Effector memory CD4-positive, alpha-beta T cell (primary cell): ENCODE measurements at places on chromosomes 7 and 10.

DNA sequence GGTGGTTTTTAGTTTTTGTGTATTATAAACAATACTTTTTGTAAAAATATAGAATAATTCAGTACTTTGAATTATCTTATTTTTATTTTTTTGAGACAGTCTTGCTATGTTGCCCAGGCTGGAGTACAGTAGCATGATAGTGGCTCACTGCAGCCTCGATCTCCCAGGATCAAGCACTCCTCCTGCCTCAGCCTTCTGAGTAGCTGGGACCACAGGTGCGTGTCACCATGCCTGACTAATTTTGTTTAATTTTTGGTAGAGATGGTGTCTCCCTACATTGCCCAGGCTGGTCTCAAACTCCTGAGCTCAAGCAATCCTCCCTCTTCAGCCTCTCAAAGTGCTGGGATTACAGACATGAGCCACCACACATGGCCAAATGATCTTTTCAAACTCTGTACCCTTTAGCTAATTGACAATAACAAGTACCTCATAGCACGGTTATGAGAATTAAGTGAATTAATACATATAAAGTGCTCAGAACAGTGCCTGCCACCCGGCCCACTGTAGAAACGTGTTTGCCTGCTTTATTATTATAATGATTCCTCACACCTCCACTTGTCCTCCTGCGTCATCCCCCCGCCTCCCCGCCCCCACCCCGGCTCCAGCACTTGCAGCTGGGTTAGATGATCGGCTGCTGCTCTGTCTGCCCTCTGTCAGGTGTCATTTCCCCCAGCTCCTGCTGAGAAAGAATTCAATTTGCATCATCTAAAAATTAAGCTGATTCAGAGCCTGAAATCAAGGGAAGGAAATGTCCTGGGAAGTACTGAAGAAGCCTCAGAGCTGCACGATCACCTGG, 53.6 kb upstream of the NRF1 start:
- DNase-seq: no peak
- no peak overlapping the region for H3K4me3 ChIP-seq
- no peaks in the 10 kb centered on the region for H3K27me3 ChIP-seq
- no peaks in the 10 kb centered on the region for H3K4me1 ChIP-seq
- no peaks in the 10 kb centered on the region for H3K36me3 ChIP-seq

DNA sequence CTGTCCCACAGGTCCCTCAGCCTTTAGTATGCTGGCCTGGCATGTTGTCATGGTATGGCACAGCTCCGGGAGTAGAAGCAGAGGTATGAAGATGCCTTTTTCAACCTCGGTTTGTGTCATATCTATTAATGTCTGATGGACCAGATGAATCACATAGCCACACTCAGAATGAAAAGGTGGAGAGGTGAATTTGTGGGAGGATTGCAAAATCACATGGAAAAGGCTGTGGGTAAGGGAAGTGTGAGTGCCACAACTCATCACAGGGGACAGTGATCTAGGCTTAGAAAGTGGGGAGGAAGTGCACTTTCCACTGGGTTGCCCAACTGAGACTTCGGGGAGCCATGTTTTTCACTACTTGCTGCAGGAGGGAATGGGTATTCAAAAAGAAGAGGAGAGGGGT, 190.7 kb downstream of the WDR11 start:
- H3K4me3 ChIP-seq: no peak overlapping the region
- H3K27ac ChIP-seq: no peak overlapping the region
- DNase-seq: no peak
- no peaks in the 10 kb centered on the region for H3K27me3 ChIP-seq
- no peaks in the 10 kb centered on the region for H3K36me3 ChIP-seq

- H3K27me3 ChIP-seq: no peaks in the 10 kb centered on the region
- H3K27ac ChIP-seq: no peak overlapping the region
- DNase-seq: no peak
- no peaks in the 10 kb centered on the region for H3K36me3 ChIP-seq
Observed at GRCh38 chr10:5148678-5149032, 36.3 kb downstream of the AKR1C8 start.

GRCh38 chr7:118259115-118259514, 34.6 kb downstream of the ANKRD7 start:
- H3K4me1 ChIP-seq: no peaks in the 10 kb centered on the region
- H3K27me3 ChIP-seq: peaks cover 3% of the 10 kb centered on the region
- no peak overlapping the region for H3K4me3 ChIP-seq
- DNase-seq: no peak
- no peaks in the 10 kb centered on the region for H3K36me3 ChIP-seq

DNA sequence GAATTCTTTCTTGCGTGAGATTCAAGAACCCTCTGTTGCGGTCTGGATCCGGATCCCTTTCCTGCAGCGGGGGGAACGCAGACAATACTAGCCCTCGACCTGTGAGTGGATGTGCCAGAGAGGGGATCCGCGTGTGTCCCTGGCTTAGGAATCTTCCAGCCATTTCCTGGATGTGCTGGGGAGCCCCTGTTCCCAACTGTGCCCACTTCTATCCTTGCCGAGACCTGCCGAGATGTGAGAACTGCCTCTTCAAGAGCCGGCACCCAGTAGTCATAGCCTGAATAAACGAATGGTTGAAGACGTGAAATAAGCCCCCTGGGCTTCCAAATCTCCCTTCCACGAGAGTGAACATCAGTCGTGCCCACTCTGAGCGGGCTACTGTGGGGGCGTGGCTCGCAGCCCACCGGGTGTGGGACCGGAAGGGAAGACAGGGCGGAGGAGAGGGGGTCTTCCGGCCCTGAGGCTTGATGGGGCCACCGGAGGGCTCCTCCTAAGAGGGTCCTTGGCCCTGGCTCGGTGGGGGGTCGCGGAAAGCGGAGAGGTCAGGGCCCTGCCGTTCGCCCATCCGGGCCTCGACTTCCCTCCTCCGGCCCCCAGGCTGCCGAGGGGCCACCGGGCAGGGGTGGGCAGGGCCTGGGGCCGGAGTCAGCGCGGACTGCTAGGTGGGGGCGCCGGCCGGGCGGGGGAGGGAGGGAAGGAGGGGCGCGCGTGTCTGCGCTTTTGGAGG, 1.3 kb upstream of the CCDC136 start:
- H3K4me3 ChIP-seq: peak overlapping the region; percentile 93
- H3K27ac ChIP-seq: peak overlapping the region; percentile 32
- no peaks in the 10 kb centered on the region for H3K27me3 ChIP-seq
- DNase-seq: no peak

- peak overlapping the region; percentile 93 for H3K4me3 ChIP-seq
- peaks cover 38% of the 10 kb centered on the region for H3K36me3 ChIP-seq
- H3K4me1 ChIP-seq: peaks cover 70% of the 10 kb centered on the region
- peak overlapping the region; percentile 93 for H3K27ac ChIP-seq
Observed at GRCh38 chr7:2523461-2523936, 3.9 kb downstream of the LFNG start.

GRCh38 chr7:159127691-159128642, 16.7 kb downstream of the VIPR2 start:
- peaks cover 6% of the 10 kb centered on the region for H3K27me3 ChIP-seq
- H3K4me3 ChIP-seq: no peak overlapping the region
- DNase-seq: no peak
- H3K4me1 ChIP-seq: no peaks in the 10 kb centered on the region
- H3K36me3 ChIP-seq: no peaks in the 10 kb centered on the region

GRCh38 chr10:107169516-107169915, 5.0 kb upstream of the SORCS1 start:
- H3K27me3 ChIP-seq: no peaks in the 10 kb centered on the region
- H3K4me3 ChIP-seq: no peak overlapping the region
- H3K4me1 ChIP-seq: no peaks in the 10 kb centered on the region
- no peak for DNase-seq
- no peak overlapping the region for H3K27ac ChIP-seq
- H3K36me3 ChIP-seq: no peaks in the 10 kb centered on the region

DNA sequence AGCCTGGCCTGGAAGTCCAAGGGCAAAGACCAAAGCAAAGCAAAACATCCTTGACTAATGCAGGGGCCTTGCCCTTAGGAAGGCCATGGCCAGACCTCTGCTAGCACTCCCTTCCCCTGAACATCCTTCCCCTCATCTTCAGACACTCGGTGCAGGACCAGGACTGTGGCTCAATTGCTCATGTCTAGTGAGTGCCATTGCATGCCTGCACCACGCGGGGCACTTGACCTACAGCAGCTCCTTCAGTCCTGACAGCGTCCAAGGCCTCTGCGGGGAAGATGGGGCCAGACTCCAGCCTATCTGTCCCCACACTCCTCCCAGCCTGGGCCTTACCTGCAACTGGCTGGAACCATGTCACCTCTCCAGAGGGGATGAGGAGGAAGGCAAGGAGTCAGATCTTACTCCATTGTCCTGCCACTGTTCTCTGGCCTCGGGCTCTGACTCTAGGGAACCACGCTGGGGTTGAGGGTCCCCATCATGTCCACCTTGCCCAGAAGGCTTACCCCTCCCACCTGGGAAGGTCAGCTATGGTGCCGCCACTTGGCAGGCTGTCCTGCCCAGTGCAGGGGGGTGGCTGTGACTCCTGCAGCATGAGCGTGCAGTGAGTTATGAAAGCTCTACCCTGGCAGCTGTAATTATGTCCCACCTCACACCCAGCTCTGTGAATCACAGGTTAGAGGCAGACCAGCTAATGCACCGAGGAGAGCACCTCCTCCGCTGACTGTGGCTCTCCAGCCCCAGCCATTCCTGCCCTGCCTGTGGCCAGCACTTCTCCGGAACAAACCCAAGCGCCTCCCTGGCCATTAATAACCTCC, 16.1 kb downstream of the DRGX start:
- no peak overlapping the region for H3K4me3 ChIP-seq
- H3K4me1 ChIP-seq: no peaks in the 10 kb centered on the region
- no peak overlapping the region for H3K27ac ChIP-seq
- DNase-seq: no peak

- no peak overlapping the region for H3K4me3 ChIP-seq
- DNase-seq: no peak
- H3K36me3 ChIP-seq: no peaks in the 10 kb centered on the region
- no peaks in the 10 kb centered on the region for H3K27me3 ChIP-seq
Observed at GRCh38 chr7:115885550-115885949, 145.0 kb downstream of the TFEC start.

- no peak overlapping the region for H3K27ac ChIP-seq
- H3K4me1 ChIP-seq: no peaks in the 10 kb centered on the region
Observed at GRCh38 chr7:93949423-93949822, 27.9 kb downstream of the GNG11 start.

DNA sequence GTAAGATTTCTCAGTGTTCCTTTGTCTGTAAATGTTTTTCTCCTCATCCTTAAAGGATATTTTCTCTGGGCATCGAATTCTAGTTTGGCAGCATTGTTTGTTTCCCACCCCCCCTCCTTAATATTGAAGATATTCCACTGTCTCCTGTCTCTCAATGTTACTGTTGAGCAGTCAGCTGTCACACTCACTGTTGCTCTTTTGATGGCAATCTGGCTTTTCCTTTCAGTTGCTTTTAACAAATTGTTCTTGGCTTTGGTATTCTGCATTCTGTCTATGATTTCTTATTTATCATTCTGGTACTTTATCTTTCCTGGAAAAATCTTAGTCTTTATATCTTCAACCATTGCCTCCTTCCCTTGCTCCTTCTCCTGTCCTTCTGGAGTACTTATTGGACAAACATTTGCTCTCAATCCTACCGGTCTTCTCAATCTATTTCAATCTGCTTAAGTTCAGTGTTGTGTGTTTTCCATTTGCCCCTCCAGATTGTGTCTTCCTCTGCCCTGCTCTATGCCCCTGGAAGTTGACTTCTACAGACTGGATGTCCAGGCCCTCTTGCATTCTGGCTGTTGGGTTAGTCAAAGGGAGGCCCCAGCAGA, 9.3 kb upstream of the GTPBP4 start:
- H3K4me3 ChIP-seq: no peak overlapping the region
- DNase-seq: no peak
- no peaks in the 10 kb centered on the region for H3K4me1 ChIP-seq
- no peak overlapping the region for H3K27ac ChIP-seq
- H3K36me3 ChIP-seq: no peaks in the 10 kb centered on the region

- DNase-seq: no peak
- H3K27ac ChIP-seq: no peak overlapping the region
- no peak overlapping the region for H3K4me3 ChIP-seq
- peaks cover 10% of the 10 kb centered on the region for H3K36me3 ChIP-seq
Observed at GRCh38 chr10:119896061-119896655, 3.6 kb downstream of the SEC23IP start.

DNA sequence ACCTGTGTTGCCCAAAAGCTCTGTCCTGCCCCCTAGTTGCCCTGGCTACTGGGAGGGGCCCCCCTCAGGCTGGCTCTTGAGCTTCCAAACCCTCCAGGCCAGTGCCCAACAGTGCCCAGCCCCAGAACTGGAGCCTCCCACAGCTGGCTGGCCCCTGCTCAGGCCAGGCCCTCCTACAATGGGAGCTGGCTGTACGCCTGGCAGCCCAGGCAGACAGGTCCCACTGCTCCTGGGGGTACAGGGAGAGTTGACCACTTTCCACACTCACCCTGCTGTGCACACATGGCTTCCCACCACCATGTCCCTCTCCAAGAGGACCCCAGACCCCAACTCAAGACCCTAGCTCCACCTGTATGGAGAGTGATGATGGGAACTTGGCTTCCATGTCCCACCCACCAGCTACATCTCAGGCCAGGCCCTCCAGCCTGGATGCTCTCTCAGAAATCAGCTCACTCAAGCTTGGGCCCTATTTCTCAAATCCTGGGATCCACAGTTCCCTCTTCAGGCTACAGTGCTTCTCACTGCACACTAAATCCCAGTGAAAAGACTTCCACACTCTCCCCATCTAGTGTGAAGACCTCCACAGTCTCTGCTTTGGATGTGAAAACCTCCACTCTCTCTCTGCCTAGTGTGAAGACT, 92.6 kb downstream of the OAT start:
- H3K36me3 ChIP-seq: no peaks in the 10 kb centered on the region
- H3K27ac ChIP-seq: no peak overlapping the region
- no peaks in the 10 kb centered on the region for H3K4me1 ChIP-seq
- no peak for DNase-seq
- H3K27me3 ChIP-seq: no peaks in the 10 kb centered on the region
- no peak overlapping the region for H3K4me3 ChIP-seq

DNA sequence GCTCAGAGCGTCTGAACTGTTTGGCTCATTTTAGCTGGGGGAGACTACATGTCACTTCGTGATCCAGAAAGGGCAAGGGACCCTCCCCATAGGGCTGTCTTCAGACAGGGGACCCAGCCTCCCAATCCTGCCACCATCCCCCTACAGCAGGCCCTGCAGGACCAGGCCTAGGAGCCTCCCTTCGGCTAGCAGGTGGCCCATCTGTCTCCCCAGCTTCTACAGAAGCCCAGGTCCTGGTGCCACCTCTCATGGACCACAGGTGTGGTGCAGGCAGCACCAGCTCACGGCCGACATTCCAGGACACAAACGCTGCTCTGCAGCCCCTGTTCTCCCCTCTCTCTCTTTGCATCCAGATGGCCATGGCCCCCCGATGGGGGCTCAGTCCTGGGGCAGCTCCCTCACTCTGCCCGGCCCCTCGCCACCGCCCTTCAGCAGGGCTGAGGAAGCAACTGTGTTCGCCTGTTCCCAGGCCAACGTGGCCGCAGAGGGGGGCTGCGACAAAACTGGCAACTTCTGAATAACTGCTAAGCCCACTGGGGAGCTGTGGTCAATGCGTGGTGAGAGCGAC, 10.3 kb downstream of the TECPR1 start:
- no peaks in the 10 kb centered on the region for H3K4me1 ChIP-seq
- no peak overlapping the region for H3K4me3 ChIP-seq
- DNase-seq: no peak

- H3K36me3 ChIP-seq: no peaks in the 10 kb centered on the region
- no peaks in the 10 kb centered on the region for H3K4me1 ChIP-seq
- H3K27me3 ChIP-seq: no peaks in the 10 kb centered on the region
- no peak overlapping the region for H3K4me3 ChIP-seq
- no peak overlapping the region for H3K27ac ChIP-seq
Observed at GRCh38 chr10:12785415-12785831, 216.1 kb downstream of the CCDC3 start.
